ENCODE measurements at places on chromosomes 12 and 14. TPM values are rescaled to one million over a fixed set of nuclear protein-coding genes. Genes with fewer than 3 reads are reported as not detected.
A peak's percentile ranks its signal among the peaks of the same experiment; 100 is the strongest.

DNA sequence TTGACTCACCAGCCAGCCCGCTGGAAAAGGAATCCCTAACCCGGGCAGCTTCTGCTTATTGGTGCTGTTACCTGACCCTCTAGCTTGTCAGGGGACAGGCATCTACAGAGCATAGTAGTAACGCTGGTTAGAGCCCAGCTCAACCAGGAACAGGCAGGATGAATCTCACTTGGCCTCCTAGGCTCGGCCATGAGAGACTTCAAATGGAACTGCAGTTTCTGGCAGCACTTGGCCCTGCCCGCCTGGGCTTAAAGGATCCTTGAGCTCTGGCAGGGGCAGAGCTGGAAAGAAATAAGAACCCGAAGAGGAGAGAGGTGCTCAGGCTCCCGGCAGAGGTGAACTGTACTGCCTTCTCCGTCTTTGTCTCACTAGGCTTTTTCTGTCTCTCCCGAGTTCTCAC is 2.3 kb upstream of the LHX5 start:
- DNase-seq = no peak

GRCh38 chr12:96994900-96995299 is 87.8 kb downstream of the NEDD1 start:
- DNase-seq = no peak

ASIC1 gene
- 0.99 TPM for total RNA-seq

DNA sequence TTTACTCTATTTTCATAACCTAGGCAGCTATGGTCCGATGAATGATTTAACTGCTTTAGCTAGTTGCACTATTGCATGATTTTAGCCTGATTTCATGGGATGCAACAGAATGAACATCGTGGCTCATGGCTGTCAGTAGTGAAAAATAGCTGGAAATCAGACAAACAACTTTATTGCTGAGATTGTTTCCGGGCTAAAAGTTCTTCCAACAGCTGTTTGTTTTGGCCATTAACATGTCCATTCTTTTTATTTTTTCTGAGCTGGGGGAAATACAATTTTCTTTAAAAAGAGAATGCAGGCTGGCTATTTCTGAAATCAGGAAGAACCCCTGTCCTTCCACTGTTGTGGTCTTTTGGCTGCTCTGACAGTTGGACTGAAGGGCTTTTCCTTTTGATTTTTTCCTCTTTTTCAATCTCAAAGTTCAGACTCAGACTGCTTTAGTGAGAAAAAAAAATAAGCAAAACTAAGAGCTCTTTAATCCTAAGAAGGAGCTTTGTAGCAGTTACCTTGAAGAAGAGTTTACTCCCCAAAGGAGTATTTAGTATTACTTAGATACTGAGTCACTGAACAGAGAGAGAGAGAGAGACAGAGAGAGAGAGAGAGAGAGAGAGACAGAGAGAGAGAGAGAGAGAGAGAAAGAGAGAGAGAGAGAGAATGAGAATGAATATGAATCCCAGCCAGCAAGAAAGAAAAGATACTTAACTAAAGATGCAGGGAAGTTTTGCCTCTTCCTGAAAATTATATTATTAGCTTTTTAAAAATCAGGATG is at the start of gene NAV3:
NAV3 (plus strand) TSS at position 312 of the 769 bp plus-strand sequence. CDS start 568 bp downstream, outside the sequence.
- DNase-seq = no peak

METAP2 gene
- total RNA-seq = 61.6 TPM

GRCh38 chr12:122174155-122174845 is at the start of gene IL31:
IL31 (minus strand) TSS chr12:122174221; CDS start chr12:122174172, 49 bp downstream.
- DNase-seq = no peak

GRCh38 chr12:26789731-26790644 is 43.0 kb downstream of the ITPR2 start:
- no peak for DNase-seq

SIX1 gene
- total RNA-seq = not detected

DNA sequence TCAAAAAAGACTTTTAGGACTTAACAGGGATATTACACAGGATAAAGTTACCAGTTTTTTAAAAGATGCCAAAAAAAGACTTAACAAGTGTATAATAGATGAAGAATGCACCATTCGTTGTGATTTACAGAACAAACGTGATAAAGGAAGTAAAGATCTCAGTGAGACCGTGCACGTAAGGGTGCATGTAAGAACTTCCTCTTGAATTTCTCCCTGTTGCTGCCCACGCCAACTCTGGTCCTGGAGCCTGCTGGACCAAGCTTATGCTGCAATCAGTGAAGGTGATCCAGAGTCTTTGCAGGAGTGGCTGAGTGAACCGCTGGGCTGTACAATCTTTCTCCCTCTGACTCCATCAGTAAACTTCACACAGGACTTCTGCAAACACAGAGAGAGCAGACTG is 593.7 kb downstream of the TMEM121 start:
- no peak for DNase-seq

- no peak for DNase-seq
Observed at GRCh38 chr14:100015251-100015655, 50.0 kb upstream of the EVL start.

- DNase-seq = no peak
Observed at GRCh38 chr14:100641274-100641860, 54.1 kb upstream of the BEGAIN start.

DNA sequence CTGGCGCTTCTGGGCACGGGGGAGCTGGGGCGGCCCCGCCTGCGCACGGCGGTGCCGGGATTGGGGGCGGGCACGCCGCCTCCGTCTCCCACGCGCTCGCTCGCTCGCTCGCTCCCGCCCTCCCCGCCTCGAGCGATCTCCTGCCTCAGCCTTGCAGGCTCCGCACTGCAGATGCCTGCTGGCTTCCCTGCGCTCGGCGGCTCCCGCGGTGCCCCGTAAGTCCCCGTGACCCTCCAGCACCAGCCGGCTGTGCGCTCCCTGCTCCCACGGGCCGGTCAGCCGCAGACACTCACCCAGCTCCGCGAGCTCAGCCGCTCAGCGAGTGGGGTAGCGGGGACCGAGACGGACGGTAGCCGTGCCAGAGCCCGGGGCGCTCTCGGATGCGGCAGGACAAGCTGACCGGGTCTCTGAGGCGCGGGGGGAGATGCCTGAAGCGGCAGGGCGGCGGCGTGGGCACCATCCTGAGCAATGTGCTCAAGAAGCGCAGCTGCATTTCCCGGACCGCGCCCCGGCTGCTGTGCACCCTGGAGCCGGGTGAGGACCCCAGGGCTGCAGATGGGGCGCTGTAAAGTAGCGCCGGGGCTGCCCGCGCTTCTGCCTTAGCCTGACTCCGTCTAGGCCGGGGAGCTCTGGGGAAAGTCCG is at the start of gene TBC1D30:
TBC1D30 (plus strand) TSS at position 148 of the 643 bp plus-strand sequence; CDS start at position 381, 233 bp downstream.
- DNase-seq = peak; percentile 34

- DNase-seq = no peak
Observed at GRCh38 chr12:93426412-93426805, 15.3 kb downstream of the UBE2N start.

- DNase-seq = no peak
Observed at GRCh38 chr12:120874547-120875245, 29.5 kb downstream of the SPPL3 start.

PAWR gene
- total RNA-seq = 17.3 TPM

- DNase-seq = peak; percentile 81
Observed at GRCh38 chr12:103799857-103800771, 40.9 kb downstream of the NT5DC3 start.

GRCh38 chr14:83071888-83072501 is 1538.3 kb upstream of the SEL1L start:
- no peak for DNase-seq

DNA sequence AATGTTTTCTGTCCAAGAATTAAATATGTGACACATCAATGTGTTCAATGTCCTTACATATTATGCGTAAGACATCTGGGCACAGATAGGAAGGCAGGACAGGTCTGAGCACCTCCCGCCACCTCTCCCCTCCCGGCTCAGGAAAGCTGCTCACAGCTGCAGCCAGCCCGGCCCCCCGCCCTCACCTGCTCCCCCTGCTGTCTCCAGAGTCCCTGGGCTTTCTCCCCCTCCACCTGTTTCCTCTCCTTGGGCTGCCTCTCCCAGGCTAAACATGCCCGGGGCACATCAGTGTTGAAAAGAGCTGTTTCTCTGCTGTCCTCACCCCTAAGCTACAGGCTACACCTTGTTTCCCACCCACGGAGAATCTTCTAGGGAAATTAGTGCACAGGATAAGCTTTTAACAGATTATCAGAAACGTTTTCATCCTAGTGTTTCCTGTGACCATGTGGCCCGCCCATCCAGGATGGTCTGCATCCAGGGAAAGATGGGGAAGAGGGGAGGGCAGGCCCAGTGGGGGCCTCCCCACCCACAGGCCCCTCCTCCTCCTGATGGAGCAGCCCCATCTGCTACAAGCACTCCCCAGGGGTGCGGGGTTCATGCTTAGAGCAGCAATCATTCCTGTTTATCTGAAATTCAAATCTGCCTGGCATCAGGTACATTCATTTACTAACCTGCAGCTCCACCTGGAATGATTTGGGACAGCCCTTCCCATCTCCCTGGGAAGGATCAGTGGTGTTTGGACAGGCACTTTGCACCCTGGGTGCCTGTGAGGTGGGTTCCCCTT is 273.8 kb upstream of the SFSWAP start:
- no peak for DNase-seq

DNA sequence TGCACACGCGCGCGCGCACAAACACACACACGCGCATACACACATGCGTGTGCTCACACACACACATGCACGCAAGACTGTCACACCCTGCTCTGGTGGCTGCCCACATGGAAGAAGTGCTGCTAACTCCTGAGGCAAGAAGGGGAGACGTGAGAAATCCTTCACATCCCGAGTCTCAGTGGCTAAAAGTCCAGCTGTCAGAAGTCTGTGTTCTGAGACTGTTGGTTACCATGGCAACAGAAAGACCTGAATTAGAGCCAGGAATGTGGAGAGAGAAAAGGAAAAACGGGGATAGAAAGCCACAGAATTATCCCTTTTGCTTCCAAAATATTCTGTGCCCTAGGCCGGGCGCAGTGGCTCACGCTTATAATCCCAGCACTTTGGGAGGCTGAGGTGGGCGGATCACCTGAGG is 71.2 kb downstream of the PPFIBP1 start:
- DNase-seq = peak; percentile 38

DNA sequence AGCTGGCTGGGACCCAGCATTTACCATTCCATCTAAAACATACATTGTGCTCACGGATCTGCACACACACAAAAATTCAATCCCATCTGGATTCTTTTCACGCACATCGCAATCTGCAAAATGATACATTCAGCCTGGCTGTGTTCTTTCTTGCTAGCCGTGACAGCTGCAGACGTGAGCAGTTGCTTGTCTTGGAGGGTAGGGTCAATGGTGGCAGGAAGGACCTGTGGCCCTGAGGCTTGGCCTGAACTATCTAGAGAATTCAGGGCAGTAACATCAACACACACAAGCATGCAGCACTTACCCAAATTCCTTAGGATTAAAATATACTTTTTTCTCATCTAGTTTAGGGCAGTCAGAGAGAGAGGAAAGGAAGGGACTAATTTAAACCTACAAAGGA is 72.0 kb downstream of the DICER1 start:
- DNase-seq = no peak

TSPAN9 gene
- 159 TPM for total RNA-seq

GRCh38 chr14:45251912-45252311 is 1.1 kb downstream of the MIS18BP1 start:
- no peak for DNase-seq

GRCh38 chr12:128693771-128694170 is 130.0 kb downstream of the SLC15A4 start:
- DNase-seq = no peak

OR6C75 gene
- not detected for total RNA-seq

DNA sequence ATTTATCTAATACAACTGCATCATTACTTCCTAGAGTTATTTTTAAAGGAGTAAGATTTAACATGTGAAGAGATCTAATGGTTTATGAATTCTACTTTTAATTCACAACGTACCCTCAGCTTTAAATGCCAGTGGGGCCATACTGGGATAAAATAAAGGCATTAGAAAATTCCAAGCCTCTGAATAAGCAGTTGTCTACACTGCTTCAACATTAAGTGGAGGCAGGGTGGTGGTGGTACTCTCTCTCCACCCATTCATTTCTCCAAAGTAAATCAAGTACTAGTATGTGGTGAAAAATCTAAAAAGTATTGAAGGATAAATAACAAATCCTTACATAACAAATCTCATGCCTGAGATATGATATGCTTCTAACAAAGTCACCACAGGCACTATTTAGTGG is 52.4 kb downstream of the FERMT2 start:
- no peak for DNase-seq

DNA sequence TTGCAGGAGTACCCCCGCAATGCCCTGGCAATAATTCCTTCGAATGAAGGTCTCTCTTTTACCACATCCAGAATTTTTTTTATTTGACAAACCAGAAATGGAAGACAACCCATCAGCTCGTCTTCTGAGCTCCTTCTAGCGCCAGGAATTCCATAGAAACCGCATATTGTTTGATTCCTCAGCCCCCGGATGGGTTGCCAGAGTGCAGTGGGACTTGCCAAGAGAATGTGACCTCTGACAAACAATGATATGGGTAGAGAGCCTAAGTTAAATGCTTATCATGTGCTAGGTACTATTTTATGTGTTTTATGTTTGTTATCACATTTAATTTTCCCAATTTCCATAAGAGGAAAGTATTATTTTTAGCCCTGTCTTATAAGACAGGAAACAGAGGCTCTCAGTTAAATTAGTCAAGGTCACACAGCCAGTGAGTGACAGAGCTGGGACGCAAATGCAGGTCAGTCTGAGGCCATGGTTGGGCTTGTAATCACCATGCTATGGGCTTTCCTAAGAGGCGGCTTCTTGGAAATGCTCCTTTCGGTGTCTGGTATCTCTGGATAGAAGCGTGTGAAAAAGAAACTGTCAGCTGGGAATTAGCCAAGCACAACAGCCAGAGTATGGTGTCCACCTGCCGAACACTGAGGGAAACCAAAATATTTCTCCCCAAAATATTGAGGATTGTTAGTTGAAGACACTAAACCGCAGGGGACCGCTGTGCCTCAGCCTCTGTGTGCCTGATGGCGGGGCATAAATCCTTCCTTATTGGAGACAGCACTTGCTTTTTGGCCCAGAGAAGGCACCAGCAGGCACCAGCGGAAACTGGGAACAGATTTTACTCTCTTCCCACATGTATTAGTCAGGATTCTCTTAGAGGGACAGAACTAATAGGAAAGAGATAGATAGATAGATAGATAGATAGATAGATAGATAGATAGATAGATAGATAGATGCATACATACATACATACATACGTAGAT is 29.4 kb upstream of the ETFBKMT start:
- peak; percentile 43 for DNase-seq

GRCh38 chr14:77314043-77314442 is 6.6 kb downstream of the POMT2 start:
- DNase-seq = no peak

GRCh38 chr12:122460641-122461040 is 38.2 kb upstream of the CLIP1 start:
- no peak for DNase-seq

OR6C2 gene
- total RNA-seq = not detected

Measured in left ventricle myocardium superior (tissue), 1 donor.